ENCODE measurements at places on chromosomes 6 and 20.

DNA sequence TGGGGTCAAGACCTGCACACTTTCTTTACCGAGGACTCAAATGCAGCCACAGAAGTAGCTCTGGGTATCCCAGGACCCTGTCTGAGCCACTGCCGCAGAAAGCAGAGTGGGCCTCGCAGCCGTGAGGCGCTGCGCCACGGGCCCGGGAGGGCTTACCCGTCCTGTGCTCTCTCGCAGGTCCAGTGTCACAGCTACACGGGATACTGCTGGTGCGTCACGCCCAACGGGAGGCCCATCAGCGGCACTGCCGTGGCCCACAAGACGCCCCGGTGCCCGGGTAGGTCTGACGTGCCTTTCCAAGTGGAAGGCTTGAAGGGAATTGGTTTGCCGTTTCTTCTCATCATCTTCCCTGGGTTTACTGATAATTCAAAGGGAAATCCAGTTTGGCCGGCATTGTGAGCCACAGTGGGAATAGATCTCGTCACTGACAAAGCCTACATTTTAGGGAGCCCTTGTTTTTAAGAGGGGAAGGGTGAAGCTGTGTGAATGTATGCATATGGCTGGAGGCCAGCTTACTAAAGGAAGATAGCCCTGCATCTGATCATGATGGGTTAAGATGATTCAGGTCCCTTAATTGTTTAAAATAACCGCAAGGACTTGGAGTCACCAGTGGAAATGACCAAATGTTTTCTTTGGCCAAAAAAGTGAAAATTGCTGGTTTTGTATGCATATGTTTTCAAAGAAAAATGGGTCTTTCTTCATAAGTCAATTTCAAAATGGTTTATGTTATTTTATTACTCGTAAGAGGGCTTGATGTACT, 86.6 kb downstream of the SMOC2 start:
- no peak for DNase-seq

DNA sequence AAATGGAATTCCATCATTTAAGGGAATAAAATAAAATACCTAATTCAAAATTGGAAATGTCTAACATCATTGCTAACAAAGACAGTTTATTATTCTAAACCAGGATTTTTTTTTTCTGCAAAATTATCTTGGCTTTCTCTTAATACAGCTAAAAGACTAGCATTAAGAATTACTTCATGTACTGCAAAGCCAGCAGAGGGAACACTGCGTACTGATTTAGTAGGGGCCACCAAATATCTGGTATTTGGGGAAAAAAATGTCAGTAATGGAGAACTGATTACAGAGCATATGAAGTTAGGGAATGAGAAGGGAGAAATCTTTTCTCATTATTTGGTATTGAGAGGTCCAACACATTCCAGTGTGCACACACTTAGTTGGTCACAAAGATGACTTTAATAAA, 3.2 kb upstream of the SOX4 start:
- DNase-seq: no peak

- DNase-seq: no peak
Measured at GRCh38 chr6:75449630-75450206, 43.9 kb downstream of the FILIP1 start.

DNA sequence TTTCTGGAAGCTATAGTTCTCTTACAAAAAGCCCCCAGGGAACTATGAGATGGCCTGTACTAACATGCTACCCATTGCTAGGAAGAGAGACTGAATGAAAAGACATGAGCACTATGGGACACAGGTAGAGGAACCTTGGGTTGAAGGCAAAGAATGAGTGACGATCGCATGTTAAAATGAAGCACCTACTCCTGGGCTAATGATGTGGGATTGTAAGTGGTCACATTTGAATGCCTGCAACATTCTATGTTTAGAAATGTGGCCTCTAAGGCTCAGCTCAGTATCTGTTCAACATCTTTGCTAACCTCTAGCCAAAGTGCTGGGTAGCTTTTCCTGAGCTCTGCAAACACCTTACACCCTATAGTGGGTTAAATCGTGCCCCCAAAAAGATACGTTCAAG, 5.2 kb upstream of the ZC3H12D start:
- DNase-seq: no peak

GRCh38 chr6:5680095-5680494, 326.6 kb downstream of the NRN1 start:
- no peak for DNase-seq

- DNase-seq: peak; percentile 43
Measured at GRCh38 chr6:114096561-114097172, 125.7 kb upstream of the HDAC2 start.

GRCh38 chr6:79468116-79468515, 69.1 kb downstream of the LCA5 start:
- no peak for DNase-seq

DNA sequence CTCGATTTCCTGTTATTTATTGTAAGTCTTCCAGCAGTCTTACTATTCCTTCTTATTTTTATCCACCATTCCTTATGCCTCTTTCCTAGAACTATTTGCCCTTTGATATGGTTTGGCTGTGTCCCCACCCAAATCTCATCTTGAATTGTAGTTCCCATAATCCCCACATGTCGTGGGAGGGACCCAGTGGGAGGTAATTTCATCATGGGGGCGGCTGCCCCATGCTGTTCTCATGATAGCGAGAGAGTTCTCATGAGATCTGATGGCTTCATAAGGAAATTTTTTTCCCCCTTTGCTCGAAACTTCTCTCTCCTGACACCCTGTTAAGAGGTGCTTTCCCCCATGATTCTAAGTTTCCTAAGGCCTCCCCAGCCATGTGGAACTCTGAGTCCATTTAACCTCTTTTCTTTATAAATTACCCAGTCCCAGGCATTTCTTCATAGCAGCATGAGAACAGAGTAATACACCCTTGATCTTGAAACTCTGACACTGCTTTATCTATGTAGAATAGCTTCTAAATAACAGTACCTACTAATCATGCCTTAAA, 48.8 kb downstream of the PLN start:
- no peak for DNase-seq

DNA sequence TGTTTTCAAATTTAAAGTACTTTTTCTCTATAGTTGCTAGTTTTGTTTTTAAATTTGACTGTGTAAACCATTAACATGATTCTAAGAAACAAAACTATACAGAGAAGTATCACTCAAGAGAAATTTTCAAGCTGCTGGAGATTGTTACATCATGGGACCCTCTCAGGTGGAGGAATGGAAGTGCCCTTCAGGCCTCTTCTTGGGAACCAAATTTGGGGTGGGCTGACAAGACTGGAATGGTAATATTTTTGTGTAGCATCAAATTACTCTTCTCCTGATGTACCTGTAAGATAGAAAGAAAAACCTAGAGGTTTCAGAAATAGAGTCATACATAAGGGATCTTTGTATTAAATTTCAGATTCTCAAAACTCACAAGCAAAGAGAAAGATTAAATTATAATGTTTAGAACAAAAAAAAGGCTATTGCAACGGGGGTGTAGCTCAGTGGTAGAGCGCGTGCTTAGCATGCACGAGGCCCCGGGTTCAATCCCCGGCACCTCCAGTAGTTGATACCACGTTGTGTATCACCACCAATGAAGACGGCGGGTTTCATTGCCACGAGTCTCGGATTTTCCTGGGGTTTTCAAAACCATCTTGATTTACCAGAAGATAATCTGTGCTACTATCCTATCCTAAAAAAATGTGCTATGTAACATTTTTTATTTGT, 193.7 kb downstream of the GPX5 start:
- no peak for DNase-seq

DNA sequence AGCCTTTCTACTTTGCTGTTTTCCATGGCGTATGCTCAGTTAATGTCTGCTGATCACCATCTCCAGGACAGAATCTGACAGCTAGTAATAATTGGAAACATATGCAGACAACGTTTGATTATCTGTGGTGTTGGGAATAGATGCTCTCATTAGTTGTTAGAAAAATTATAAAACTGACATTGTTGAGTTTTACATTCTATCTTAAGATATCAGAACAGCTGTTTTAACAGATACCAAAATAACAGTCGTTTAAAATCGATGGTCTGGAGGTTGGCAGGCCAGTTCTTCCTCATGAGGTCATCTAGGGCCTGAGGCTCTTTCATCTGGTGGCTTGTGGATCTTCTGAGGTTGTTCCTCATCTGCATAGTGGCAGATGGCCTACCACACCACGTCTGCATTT, 137.6 kb downstream of the AIG1 start:
- DNase-seq: no peak

- no peak for DNase-seq
Measured at GRCh38 chr20:5989539-5989938, 39.1 kb downstream of the MCM8 start.

DNA sequence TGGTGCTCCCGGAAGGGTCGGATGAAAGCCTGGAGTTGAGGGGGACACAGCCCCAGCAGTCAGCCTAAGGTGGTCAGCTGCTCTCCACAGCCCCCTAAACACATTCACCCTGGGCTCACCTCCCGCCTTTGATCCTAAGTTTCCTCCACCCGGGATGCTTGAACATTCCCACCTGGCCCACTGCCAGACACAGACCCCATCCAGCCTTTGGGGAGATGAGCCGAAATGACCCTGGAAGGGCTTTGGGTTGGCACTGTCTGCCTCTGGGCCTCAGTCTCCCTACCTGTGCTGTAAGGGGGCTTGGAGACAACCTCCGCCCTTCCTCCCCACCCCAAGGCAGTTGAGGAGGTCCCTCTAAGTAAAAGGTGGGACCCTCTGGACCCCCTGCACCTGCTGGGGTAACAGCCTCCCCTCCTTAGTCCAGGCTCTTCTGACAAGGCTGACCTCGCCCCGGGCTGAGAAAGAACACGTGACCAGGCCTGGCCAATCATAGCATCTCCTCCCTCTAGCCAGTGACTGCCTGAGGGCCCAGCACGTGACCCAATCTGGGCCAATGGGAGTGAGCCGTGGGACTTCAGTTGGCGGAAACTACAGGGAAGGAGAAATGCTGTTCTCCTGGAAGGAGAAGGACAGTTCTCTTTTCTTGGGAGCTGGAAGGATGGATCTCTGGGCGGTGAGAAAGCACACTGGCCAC, 16.9 kb upstream of the UBE2V1 start:
- no peak for DNase-seq

GRCh38 chr20:36599912-36600345, 5.7 kb upstream of the RAB5IF start:
- no peak for DNase-seq

- DNase-seq: no peak
Measured at GRCh38 chr20:52783769-52784168, 188.4 kb upstream of the TSHZ2 start.

- DNase-seq: no peak
Measured at GRCh38 chr6:152948150-152948768, 34.6 kb downstream of the FBXO5 start.

GRCh38 chr6:15299430-15300131, 53.7 kb downstream of the JARID2 start:
- peak; percentile 43 for DNase-seq

GRCh38 chr6:75752365-75752764, 3.3 kb downstream of the MYO6 start:
- no peak for DNase-seq

- DNase-seq: no peak
Measured at GRCh38 chr6:25016014-25016720, 80.4 kb upstream of the RIPOR2 start.

- no peak for DNase-seq
Measured at GRCh38 chr6:124973780-124974179, 11.5 kb downstream of the RNF217 start.

GRCh38 chr6:106334646-106335448, 9.3 kb upstream of the ATG5 start:
- peak; percentile 47 for DNase-seq
